ENCODE measurements at places on chromosomes 6 and 20.

DNA sequence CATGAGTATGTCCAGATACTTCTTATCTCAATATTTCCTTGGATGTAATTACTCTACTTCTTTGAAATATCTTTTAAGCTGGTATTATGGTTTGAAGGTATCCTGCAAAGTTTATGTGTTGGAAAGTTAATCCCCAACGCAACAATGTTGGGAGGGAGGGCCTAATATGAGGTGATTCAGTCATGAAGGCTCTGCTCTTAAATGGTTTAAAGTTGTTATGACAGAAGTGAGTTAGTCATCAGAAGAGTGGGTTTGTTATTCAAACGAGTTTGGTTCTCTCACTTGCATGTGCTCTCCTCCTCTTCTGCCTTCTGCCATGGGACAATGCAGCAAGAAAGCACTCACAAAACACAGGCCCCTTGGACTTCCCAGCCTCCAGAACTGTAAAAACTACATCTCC, 176.3 kb downstream of the KCNQ5 start:
- no peak for DNase-seq

DNA sequence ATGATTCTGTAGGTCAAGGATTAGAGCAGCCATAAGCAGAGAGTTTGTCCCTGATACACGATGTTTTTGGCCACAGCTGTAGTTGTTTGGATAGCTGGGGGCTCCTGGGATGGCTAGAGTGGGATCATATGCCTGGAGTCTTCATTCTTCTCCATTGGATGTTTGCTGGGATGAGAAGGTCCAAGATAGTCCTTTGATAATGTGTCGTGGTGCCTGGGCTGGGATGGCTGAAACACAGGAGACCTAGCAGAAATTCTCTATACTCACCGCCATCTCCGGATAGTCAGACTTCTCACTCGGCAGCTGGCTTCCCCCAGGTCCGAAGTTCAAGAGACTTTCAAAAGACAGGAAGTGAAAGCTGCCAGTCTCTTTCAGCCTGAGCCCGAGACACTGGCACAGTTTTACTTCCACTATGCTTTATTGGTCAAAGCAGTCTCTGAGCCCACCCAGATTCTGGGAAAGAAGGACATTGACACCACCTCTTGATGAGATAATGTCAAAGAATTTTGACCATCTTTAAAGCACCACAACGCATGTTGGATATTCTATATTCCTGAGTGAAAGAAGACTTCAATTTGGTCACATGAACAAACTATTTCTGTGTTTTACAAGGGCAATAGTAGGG, 16.0 kb downstream of the MARCKS start:
- DNase-seq: no peak

- no peak for DNase-seq
These were observed 48.1 kb downstream of the KCNS1 start for GRCh38 chr20:45052698-45053429.

GRCh38 chr6:84774157-84774984, 10.0 kb upstream of the TBX18 start:
- DNase-seq: peak; percentile 77

DNA sequence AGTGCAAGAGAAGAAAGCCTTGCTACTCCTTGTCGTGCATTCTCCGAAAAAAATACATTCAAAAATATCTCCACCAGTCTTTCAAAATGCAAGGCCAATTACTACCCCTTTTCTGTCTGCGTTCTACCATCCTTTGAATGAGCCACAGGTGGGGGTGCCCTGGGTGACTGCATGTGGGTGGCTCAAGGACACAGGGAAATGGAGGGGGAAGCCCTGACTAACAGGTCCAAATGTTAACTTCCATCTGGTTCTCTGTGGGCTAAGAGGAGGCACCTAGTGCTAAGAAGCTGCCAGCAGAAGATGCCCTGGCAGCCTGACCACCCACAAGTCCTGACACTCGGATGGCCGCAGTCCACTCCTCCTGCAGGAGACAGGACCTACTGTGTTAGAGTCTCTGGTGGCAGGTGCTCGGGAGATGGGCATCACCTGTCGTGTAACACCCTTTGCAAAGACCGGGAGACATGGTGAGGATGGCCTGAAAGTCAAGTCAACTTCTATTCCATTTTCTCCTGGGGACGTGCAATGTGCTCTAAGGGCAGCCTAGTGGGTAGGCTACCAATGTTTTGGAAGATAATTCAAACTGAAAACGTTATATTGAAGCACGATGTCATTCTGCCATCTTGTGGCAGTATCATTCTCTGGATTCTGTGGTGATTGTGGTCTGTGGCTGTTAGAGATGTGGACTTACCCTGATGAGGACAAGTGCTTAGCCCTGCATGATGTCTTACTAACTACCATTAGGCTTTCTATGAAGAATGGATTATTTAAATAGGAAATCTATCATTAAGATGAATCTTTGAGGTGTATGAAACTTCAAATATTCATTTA, 27.4 kb upstream of the IGF2R start:
- DNase-seq: no peak

DNA sequence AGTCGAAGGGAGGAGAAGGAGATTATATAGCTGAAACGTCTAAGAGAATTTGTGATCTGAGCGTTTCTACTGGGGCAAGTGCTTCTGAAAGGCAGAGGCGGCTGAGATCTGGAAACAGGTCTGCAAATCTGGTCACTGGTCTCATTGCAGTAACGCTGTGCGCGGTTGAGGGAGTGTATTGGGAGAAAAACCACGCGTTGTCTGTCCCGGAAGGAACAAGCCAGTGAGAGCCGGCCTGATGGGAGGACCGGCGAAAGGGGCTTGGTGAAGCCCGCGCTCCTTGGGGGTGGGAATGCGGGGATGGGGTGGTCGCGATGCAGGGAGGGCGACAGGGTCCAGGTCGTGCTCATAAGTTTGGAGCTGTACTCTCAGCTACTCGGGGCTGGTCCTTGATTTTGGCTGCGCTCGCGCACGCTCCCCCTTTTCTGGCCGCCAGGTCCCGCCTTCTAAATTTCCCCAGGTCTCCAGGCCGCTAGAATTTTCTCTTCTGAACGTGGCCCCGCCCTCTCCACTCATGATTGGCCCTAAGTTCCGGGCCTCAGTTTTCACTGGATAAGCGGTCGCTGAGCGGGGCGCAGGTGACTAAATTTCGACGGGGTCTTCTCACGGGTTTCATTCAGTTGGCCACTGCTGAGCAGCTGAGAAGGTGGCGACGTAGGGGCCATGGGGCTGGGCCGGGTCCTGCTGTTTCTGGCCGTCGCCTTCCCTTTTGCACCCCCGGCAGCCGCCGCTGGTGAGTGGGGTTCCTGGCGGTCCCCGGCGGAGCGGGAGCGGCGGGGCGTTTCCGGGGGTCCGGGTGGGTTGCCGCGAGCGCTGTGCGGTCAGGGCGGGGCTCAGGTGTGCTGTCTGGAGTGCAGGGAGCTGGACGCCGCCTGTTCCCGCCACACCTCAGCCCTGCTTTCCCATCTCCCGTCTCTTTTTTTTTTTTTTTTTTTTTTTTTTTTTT, at the start of gene MICB:
Gene MICB, plus strand, starts transcription at position 615 of the 946 bp plus-strand sequence. Its CDS starts 49 bp downstream, at position 664.
- peak; percentile 83 for DNase-seq

DNA sequence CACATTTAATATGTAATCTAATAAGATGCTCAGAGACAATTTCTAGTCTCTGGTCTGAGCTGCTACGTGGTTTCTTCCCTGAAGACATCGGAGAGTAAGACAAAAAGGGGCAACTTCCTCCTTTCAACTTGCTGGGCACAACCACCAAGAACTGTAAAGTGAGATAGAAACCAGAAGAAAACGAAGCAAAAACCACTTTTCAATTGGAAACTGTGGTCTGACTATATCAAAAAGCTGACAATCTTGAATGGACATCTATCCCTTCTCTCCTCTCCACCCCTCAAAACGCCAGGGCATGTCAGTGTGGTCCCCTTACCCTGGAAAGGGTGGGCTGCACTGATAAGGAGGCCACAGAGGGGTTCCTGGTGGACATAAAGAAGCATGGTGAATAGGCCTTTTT, 269.1 kb downstream of the CD83 start:
- DNase-seq: no peak

- no peak for DNase-seq
These were observed 66.2 kb upstream of the SLC22A1 start for GRCh38 chr6:160055378-160055777.

GRCh38 chr20:36097337-36098151, 57.0 kb upstream of the EPB41L1 start:
- DNase-seq: peak; percentile 22

DNA sequence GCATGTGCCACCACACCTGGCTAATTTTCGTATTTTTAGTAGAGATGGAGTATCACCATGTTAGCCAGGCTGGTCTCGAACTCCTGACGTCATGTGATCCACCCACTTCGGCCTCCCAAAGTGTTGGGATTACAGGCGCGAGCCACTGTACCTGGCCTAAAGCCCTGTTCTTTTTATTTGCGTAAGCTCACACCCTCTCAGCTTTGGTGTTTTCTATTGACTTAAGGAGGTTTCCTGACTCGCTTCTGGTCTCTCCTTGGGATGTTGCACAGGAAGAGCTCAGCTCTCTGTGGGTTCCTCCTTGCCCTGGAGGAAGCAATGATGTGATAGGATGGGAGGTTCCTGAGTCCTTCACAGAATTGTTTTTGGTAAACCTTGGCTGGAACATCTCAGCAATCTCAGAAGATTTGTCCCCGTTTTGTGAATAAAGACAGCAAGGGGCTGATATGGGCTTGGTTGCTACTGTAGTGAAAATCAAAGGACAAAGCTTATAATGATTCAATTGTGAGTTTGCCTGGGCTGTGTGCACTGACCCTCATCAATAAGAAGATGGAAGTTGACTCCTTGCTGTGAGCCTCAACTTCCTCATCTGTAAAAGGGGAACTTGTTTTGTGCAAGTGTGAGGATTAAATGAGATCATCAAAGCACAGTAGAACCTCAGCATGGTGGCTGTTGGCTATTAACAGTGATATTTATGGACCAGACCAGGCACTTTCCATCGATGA, 27.0 kb downstream of the TOX2 start:
- DNase-seq: no peak

DNA sequence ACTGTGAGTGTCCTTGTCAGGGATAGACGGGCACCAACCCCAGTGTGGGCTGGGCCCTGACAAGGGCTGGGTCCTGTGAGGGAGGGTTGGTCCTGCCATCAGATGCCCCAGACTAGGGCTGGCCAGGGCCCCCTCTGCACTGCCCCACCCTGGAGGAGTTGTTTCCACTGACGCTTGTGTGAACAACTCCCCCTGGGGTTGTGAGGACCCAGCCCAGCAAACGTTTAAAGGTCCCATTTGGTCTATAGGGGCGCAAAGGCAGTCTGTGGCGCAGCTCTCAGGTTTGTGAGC, 104.1 kb downstream of the BMP7 start:
- DNase-seq: no peak

- no peak for DNase-seq
These were observed 25.1 kb downstream of the PXDC1 start for GRCh38 chr6:3726421-3726820.

- no peak for DNase-seq
These were observed 179.9 kb downstream of the CDC5L start for GRCh38 chr6:44567406-44567805.

- no peak for DNase-seq
These were observed 12.8 kb downstream of the PLG start for GRCh38 chr6:160714731-160715316.

GRCh38 chr6:89372506-89372901, 20.0 kb upstream of the UBE2J1 start:
- no peak for DNase-seq

- no peak for DNase-seq
These were observed 478.0 kb downstream of the KIF16B start for GRCh38 chr20:16095226-16095625.

DNA sequence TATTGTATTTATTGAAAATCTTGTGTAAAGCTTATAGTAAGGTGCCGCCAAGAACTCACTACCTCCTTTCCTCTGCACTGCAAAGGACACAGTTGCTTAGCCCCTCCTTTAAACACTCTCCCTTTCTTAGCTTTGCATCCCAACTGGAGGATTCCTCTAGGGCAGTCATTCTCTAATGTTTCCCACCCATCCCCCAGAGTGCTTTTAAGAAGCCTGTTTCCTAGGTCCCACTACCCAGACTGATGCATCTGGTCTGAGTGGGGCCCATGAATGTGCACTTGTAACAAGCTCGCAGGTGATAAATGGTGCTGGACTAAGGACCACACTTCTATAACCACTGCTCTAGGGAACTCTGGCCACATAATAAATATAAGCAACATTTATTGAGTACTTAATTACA, 55.2 kb downstream of the B4GALT5 start:
- peak; percentile 49 for DNase-seq

DNA sequence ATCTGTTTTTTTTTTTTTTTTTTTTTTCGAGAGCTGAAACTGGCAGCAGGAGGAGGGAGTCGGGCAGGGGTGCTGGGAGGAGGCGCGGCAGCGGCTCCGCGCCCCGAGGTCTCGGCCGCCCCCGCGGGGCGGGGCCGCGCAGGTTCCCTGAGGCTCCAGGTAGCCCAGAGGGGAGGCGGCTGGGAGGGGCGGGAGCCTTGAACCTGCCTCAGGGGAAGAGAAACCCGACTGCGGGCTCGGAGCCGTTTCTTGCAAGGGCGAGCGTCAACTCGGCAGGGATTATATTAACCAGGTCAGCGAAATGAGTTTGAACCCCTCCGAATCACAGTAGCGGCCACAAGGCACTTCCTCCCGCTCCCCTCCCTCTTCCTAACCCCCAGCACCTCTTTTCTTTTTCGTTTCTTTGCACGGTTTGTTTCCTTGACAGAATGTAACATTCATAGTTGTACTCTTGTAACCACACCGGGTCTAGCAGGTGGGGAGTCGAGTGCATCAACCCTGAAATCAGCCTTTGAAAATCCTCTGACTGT, 2.0 kb downstream of the MYB start:
- DNase-seq: peak; percentile 65

GRCh38 chr6:156890627-156891314, 113.6 kb downstream of the ARID1B start:
- DNase-seq: no peak

DNA sequence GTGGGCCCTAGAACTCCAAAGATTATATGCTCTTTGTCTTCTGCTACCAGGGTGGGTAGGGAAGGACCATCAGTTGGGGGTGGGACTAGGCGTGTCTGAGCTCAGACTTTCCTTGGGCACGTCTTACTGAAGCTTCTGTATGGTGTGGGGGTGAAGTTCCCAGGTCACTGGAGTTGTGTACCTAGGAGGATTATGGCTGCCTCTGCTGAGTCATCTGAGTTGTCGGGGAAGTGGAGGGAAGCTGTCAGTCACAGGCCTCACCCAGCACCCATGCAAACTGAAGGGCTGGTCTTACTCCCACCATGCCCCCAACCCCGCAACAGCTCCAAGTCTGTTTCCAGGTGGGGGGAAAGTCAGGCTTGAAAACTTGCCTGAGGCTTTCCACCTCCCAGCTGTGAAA, 90.1 kb downstream of the LPA start:
- no peak for DNase-seq

DNA sequence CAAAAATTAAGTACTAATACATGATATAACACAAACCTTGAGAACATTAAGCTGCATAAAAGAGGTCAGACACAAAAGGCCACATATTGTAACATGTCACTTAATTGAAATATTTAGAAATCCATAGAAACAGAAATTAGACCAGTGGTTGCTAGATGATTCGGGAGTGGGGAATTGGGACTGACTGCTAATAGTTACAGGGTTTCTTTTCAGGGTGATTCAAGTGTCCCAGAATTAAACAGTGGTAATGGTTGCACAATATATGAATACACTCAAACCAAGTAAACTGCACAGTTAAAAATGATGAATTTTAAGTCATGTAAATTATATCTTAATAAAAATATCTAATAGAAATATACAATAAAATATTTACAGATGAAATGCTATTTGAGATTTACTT, 174.5 kb downstream of the WDR27 start:
- DNase-seq: no peak

- peak; percentile 44 for DNase-seq
These were observed 1.0 kb downstream of the AFDN start for GRCh38 chr6:167827583-167828324.

- no peak for DNase-seq
These were observed 87.8 kb upstream of the HS3ST5 start for GRCh38 chr6:114430534-114431124.

Measured in WERI-Rb-1 (cell line).